Left ventricle myocardium inferior (tissue), 1 donor: ENCODE measurements at places on chromosomes 6 and 20.
A peak's percentile ranks its signal among the peaks of the same experiment; 100 is the strongest.

DNA sequence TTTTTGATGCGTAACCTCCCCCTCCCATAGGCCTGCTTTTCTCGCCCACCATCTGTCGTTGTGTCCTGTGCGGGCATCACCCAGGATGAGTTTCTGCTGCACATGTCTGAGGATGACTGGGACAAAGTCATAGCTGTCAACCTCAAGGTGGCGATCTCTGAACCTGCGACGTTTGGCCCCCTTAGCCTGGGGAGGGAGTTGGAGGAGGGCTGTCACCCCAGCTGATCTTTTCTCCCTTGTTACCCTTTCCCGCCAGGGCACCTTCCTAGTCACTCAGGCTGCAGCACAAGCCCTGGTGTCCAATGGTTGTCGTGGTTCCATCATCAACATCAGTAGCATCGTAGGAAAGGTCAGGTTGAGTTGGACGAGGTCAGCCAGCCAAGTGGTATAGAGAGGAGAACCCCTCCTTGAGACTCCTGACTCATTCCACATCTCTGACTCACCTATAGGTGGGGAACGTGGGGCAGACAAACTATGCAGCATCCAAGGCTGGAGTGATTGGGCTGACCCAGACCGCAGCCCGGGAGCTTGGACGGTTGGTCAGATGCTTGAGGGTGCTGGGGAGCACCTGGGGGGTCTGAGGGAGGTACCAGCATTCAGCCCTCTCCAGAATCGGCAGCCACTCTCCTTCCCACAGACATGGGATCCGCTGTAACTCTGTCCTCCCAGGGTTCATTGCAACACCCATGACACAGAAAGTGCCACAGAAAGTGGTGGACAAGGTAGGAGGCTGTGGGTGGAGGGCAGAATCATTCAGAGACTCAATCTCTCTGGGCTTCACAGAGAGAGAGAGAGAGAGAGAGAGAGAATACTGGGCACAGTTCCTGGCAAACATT is 954 bp downstream of the HSD17B8 start:
- no peak for DNase-seq

DNA sequence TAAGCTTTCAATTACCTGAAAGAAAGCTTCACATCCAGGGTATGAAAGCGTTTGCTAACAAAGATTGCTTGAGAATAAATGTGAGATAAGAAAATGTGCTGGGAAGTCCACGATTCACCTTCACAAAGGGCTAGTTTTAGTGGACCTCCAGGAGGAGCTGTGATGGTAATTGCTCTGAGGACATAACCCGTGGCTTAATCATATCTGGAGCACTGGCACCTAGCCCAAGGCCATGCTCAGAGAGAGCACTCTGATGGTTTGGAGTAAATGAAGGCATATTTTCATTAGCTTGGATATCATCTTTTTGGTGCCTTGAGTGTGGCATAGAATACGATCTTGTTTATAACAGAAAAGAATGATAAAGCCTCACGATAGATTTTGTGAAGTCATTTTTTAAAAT is 46.9 kb upstream of the BACH2 start:
- DNase-seq = no peak

DNA sequence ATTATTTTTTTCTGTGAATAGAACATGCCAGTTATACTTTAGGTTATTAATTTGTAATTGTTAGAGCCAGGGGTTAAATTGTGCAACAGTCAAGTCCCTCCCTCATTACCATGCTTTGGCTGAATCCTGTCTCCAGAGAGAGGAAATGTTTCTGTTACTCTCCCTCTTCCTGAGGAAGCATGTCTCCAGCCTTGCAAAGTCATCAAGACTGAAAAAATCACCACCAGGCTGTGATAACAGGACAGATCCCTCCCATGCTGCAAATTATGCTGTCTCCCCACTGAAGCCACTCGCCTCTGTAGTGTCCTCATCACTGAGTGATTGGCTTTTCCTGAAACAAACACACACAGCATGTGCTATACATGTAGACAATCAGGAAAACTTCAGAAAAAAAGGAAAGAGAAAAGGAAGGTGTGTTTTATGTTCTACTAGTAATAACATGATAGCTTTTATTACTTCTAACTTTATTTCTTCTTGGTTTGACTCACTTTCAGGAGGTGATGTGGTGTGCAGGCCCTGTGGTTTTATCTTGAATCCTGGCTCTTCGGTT is 290.0 kb upstream of the JAG1 start:
- DNase-seq = no peak

GRCh38 chr20:62331347-62331746 is 28.6 kb downstream of the ADRM1 start:
- DNase-seq = no peak

DNA sequence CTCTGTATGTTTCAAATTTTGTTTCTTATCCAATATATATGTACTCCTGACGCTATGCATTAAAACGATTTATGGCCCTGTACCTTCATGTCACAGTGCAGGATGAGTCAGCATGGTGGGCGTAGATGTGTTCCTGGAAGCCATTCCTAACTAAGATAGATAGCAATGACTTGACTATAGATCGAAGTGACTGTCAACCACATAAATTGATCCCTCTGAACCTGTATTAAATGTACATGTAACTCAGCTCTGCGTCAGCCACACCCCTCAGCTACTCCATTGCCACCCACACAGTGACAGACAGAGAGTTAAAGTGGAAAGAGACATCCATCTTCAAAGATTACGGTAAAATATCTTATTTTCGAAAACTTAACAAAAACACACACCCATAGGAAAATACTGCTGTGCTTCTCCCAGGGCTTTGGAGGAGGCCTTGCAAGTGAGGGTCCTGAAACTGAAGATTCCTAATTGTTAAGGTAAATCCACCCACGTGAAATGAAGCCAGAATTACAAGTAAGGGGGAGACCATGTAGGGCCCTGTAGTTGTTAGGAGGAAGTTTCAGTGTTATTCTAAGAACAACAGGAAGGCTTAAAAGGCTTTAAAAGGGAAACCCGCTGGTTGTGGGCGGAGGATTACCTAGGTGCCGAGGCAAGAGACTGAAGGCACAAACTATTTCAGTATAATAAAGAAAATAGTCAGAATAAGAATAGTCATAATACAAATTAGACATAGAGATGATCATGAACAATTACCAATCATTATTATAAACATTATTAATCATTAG is 10.3 kb upstream of the RAD21L1 start:
- no peak for DNase-seq

DNA sequence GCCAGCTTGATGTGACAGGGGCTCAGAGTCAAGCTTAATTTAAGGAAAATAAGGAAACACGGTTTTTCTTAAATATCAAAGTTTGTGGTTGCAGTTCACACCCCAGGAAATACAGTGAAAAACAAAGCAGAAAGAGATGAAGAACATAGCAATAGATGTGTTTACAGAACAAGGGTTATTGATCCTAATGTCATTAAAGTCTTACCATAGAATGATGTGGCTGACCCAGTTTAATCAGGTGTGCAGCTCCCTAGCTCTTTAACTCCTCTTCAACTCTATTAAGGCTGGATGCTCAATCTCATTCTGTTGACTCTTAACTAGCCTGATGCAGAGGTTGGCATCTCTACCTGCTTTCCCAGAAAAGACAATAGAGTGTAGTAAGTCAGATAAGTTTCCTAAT is 7.5 kb upstream of the GTF3C6 start:
- DNase-seq = no peak

DNA sequence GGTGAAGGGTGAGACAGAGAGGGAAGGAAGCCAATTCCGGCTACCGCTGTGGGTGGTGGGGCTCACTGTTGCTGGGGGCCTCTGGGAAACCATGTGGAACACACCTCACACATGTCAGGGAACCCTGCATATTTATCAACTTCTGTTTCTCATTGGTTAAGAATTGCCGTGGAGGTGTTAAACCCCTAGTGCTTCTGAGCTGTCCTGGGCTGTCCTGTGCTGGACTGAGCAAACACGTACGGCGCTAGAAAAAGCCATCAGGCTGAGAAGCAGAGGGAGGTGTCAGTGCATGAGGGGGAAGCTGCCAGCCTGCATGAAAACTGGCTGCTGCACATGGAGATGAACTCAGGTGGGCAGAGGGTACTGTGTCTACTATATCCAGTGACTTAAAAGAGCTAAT is 103.9 kb upstream of the JAG1 start:
- no peak for DNase-seq

DNA sequence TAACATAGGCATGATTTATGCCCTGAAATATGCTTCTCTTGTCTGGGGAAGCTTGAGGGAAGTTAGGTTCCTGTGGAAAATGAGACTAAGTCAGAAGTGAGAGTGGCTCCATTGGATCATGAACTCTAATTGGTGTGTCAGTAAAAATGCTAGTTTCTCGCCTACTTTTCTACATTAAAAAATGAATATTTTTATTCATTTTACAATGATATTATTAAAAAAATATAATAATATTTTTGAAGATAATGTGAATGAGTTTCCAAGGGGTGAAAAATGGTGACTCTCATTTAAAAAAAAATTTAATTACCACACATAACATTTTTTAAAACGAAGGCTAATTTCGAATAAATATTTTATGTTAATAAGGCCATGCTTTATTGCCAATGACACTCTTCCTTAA is 84.2 kb downstream of the HIVEP1 start:
- DNase-seq = no peak

DNA sequence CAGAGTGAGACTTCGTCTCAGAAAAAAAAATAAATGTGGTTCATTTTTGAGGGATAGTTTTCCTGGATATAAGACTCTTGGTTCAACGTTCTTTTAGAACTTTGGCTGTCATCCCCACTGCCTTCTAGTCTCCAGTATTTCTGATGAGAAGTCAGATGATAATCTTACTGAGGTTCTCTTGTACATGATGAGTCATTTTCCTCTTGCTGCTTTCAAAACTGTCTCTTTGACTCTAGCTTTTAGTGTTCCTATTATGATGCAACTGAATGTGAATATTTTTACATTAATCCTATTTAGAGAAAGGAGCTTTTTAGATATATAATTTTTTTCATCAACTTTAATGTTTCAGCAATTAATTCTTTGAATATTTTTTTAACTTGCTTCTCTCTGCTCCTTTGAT is 46.0 kb upstream of the OR14J1 start:
- DNase-seq = no peak

DNA sequence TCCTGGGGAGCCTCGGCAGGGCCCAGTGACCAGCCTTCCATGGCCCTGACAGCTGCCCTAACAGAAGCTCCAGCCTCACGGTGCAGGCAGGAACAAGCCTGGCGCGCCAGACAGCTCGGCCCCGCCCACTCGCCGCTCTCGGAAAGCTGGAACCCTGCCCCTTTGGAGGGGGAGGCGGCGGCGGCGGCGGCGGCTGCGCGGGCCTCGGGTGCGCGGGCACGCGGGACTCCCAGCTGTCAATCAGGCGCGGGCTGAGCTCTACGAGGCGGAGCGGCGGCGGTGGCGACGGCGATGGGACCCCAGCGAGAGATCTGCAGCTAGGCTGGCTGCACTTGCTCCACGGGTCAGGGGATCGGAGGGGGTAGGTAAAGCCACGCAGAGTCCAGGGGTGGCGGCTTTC is at the start of gene NRSN1:
Gene NRSN1, plus strand, starts transcription at position 236 of the 400 bp plus-strand sequence. CDS start 8,113 bp downstream, outside the sequence.
- no peak for DNase-seq

- no peak for DNase-seq
These were observed 19.8 kb downstream of the USP45 start for GRCh38 chr6:99495466-99495865.

DNA sequence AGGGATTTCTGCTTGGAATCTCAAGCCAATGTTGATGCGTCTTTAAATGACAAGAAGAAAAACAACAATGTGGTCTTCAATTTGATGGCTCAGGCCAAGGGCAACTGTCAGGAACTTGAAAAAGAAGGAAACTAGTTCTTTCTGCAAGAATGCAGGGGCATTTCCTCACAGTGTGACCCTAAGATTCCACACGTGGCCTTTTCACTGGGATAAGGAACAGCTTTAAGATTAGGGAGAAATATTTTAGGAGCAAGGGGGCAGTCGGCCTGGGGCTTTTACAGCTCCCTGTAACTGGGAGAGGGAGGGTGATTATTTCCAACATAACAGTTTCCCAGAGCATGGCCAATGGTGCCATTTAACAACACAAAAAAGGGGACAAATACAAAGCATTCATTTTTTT is 39.4 kb upstream of the MRPS10 start:
- DNase-seq = no peak

GRCh38 chr20:3753098-3753497 is 14.5 kb downstream of the ADISSP start:
- no peak for DNase-seq

DNA sequence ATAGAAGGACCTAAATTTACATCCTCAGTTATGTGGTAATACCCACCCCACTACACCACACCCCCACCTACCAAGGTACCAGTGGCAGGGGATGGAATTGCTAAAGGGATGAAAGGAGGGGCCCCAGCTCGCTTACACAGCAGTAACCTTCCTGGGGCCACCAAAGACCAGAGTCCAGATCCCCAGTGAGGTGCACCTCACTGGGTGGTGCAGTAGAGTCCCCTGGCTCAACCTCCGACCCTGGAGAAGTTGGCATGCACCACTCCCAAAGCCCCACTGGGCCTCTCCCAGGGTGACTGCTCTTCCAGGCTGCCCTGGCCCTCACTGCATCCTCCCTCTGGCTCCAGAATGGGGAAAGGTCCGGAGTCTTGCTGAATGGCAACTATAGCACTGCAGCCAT is 816 bp downstream of the UNC5CL start:
- DNase-seq = no peak

DNA sequence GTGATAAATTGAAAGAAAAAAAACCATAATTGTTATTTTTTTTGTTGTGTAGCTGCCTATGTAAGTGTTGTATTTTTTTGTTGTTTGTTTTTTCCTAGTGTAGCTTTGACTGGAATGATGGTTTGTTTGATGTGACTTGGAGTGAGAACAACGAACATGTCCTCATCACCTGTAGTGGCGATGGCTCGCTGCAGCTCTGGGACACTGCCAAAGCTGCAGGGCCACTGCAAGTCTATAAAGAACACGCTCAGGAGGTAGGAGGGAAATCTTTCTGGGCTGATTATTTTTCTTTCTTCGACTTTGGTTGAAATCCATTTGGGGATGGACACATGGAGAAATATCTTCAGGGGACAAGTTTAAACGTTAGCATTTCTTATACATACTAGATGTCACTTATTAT is 3.8 kb downstream of the PEX7 start:
- DNase-seq = peak; percentile 48

GRCh38 chr20:3224681-3225421 is 14.1 kb downstream of the SLC4A11 start:
- no peak for DNase-seq

DNA sequence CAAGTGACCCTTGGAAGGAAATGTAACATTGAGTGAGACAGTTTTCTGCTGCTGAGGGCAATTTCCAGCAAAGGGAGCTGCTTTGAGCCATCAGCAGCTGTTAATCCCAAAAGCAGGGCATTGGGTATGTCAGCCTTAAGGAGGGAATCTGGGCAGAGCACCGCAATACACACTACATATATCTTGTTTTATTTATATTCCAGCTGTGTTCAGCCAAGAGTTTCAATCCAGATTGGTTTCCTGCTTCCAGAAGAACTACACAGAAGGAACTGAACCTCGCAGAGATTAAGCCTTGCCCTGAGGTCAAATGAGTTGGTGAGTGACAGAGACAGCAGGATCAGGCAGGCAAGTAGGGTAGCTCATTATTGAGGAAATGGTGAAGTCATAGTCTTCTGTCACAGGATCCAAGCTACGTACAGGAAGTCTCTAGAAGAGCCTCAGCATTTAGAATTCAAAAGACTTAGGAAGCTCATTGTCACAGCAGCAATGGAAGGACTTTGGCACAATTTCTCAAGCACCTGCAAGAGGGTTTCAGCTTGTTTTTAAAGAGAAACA is 109.9 kb upstream of the HEY2 start:
- no peak for DNase-seq

GRCh38 chr6:128471907-128472306 is 48.5 kb downstream of the PTPRK start:
- no peak for DNase-seq
